Stimulated activated CD8-positive, alpha-beta memory T cell treated with anti-CD3 and anti-CD28 coated beads, Interleukin-2, amount 100 ng/mL, for 1 hour (primary cell): ENCODE measurements at places on chromosomes 2 and 18.

- DNase-seq = no peak
Observed at GRCh38 chr2:62281663-62282062, 85.7 kb downstream of the B3GNT2 start.

- no peak for DNase-seq
Observed at GRCh38 chr2:182543741-182544525, 117.1 kb upstream of the PDE1A start.

DNA sequence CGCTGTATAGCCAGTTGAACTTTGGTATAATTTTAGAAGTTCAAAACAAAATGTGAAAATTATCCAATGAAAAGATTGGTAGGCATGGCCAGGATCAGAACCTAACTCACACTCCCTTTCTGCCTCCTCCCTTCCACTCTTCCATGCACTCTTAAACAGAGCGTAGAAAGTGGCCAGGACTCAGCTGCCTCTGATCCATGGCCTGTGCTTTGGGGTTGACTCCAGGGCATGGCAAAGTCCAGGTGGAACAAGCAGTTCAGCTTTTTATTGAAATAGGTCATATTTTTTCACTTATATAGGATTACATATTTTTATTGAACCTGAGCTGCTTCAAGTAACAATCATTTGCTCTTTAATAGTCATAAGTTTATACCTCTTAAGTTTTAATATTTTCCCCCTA, 26.2 kb downstream of the INPP1 start:
- no peak for DNase-seq

GRCh38 chr2:207201416-207201815, 35.7 kb upstream of the KLF7 start:
- no peak for DNase-seq

DNA sequence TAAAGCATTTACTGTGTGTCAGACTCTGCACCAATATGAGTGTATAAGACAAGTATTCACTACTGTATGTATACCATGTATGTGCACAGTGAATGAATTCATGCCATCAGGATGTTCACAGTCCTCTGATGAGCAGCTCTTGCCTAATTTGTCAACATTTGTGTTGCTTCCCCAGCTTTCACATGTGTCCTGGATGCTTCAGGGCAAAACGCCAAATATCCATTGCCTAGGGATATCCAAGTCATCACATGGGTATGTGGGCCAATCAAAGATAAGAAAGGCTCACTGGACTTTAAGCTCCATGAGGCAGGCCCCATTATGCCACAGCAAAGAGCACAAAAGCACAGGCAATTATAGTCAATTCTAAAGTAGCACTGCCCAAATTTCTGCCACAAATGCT, 134.2 kb upstream of the CHAC2 start:
- DNase-seq = no peak

- no peak for DNase-seq
Observed at GRCh38 chr2:152418688-152419087, 83.7 kb downstream of the FMNL2 start.

- DNase-seq = no peak
Observed at GRCh38 chr2:122736279-122736678, 980.8 kb downstream of the TSN start.

- no peak for DNase-seq
Observed at GRCh38 chr2:218289639-218290315, 2.5 kb downstream of the TMBIM1 start.

DNA sequence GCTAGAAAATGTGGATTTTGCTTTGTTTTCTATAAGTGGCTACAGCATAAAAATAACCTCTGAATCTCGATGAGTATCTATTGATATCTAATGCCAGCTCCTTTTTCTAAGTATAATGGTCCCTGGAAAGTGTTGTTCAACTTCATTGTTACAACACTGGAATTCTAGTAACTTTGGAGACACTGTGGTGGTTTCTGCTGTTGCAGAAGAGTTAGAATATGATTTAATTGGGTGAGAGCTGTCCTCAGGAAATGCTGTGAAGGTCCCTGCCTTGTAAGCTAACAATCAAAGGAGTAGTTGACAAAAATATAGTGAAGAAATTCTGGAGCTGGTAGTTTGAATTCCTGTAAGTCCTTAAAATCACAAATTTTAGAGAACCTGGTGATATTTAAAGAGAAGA, 62.1 kb downstream of the C18orf63 start:
- no peak for DNase-seq

- no peak for DNase-seq
Observed at GRCh38 chr2:112881217-112881985, 29.6 kb upstream of the IL37 start.

DNA sequence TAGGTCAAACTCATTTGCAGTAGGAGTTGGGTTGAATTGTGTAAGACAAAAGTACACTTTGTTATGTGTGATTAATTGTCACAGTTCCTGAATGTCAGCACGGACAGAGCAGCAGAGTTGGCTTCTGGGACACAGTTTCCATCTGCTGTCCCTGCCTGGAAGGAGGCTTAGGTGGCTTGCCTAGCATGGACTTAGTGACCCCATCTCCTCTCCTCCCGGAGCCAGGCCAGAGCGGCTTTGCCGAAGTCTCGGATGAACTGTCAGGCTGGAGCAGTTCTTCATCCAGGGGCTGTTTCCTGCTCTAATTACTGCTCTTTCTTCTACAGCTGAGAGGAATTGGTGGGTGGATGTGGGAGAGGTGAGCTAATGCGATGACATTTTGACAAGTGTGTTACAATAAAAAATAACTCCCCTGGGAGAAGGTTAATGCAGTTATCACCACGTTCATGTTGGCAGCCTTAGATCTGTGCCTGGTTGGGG, 102.0 kb downstream of the SH3RF3 start:
- DNase-seq = no peak

- DNase-seq = no peak
Observed at GRCh38 chr18:12428923-12429322, 21.2 kb downstream of the PRELID3A start.

- no peak for DNase-seq
Observed at GRCh38 chr18:22556222-22557167, 138.8 kb upstream of the CTAGE1 start.

DNA sequence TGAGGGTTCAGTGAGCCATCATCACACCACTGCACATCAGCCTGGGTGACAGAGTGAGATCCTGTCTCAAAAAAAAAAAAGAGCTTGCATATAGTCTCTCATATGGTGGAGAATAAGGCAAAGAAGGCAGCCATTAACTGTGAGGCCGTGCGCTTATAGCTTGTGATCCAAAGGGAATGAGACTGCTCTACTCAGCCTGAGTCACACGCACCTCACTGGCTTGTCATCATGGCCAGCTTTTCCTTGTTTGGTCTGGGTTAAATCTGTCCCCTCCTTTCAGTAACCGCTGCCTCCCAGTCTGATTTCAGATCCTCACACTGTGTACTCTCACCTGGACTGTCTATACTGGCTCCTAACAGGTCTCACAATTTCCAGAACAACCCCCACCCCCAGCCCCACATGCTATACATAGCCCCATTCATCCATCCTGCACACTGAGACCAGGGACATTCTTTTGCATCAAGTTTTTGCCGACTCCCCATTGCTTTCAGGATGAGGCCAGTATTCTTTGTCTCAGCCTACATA, 35.3 kb upstream of the ANKRD44 start:
- no peak for DNase-seq

- no peak for DNase-seq
Observed at GRCh38 chr2:105636109-105636740, 108.5 kb upstream of the NCK2 start.

DNA sequence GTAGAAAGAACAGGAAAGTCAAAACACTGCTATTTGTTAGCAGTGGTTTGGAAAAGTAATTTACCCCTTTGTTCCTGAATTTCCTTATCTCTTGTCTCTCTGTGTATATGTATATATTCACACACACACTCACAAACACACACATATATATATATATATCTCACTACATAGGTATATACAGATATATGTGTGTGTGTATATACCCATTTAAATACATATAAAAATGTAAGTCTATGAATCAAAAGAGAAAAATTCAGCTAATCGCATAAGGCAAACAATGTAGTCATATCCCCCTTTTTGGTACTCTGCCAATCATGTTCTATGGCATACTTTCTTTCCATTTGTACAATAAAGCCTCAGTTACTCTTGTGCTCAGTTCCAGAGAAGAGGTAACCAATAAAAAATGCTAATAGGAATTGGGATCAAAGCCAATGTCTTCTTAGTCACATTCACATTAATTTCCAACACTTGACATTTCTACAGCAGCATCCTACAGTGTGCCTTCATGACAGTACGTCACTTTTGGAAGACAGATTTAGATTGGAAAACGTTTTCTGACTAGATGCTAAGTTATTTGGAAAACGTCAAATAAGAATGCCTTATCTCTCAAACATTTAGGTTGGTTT, 94.6 kb downstream of the MC4R start:
- DNase-seq = no peak

DNA sequence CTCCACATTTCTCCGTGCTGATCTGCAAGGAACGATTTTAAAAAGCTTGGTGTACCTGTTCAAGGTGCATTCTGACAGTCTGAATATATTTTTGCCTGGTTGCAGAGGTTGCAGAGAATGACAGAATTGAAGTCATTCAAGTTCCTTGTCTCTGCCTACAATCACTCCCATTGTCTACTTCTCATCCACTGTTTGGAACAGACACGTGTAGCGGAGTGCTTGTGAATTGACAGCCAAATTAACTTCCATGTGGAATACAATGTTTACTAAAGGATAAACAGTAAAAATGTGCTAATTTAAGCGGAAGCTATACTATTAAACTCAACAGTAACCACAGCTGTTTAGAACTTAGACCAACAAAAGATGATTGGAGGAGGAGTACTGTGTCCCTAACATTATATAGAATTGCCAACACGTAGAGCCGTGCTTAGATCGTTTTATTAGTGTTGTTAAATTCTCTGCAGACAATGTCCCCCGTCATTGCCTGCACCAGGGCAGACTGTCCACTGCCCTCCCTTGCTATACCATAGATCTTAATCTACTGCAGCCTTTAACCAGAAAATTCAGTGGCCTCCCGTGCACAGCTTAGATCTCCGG, 87.3 kb upstream of the ZCCHC2 start:
- no peak for DNase-seq

GRCh38 chr2:230439590-230439989, 23.6 kb downstream of the SP100 start:
- DNase-seq = no peak

- no peak for DNase-seq
Observed at GRCh38 chr2:16154501-16155280, 214.3 kb downstream of the MYCN start.

DNA sequence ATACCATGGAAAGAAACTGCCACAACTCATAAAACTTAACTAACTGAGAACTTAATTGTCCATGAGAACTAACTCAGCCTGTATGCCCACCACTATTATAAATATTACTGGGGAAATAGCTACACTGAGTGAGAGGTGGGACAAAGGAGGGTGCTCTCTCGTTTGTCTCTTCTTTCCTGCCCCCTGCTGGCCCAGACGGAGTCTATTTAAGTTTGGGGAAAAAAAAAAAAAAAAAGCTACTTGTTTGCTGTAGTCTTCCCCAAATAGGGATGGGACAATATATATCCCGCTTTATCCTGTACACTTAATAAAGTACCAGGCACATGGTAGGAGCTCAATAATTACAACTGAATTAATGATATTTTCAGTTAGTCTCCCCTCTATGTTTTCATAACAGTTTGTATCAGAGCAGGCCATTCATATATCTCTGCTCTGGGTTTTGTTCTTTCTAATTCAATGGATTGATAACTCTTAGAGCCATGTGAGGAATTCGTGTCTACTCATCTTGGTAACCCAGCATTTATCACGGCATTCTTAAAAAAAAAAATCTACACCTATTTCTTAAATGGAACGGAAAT, 647.6 kb upstream of the PKDCC start:
- DNase-seq = no peak

DNA sequence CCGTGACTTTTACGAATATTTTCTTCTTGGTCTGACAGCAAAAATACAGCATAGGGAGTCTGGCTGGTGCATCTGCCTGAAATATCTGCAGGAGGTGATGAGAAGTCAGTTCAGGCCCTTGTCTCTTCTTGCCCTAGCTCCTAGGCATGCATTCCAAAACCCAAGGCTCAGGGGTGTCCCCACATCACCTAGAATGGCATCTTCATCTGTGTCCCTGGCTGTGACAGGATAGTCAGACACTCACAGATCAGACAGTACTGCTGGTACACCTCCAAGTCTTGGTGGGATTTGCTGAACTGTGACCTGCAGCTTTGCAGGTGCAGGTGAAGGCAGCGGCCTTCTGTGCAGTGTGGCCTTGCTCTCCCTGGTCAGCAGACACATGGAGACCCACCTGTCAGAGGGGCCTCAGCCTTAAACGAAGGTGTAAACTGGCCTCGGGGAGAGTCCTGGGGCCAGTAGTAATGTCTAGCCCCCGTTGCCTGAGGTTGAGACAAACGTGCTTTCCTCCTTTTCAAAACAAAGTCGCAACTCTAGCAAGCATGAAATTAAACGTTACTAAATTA, 42.8 kb downstream of the MBP start:
- DNase-seq = no peak

- DNase-seq = no peak
Observed at GRCh38 chr2:188776634-188777033, 197.5 kb upstream of the COL3A1 start.

GRCh38 chr2:34193164-34193563, 594.1 kb upstream of the FAM98A start:
- no peak for DNase-seq

DNA sequence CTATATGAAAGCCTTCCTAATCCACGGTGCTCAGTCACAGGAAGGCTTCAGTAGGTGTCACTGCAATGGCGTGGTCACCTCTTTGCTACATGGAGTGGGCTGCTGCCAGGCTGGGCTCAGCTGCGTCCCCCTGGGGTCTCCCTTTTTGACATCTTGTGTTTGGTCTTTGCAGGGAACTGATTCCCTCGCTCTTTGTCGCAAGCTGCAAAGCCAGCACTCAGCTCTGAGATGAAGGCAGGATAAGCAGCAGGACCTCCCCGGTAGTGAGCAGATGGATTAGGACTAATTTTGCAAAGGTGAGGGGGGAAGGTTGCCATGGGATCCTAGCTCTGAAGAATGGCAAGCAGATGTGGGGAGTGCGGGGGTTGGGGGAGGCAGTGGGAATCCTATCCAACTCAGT, 173.9 kb upstream of the ARL4C start:
- DNase-seq = no peak

- DNase-seq = no peak
Observed at GRCh38 chr2:63569740-63570139, 18.5 kb downstream of the WDPCP start.

GRCh38 chr2:80496775-80497174, 192.2 kb upstream of the LRRTM1 start:
- no peak for DNase-seq

DNA sequence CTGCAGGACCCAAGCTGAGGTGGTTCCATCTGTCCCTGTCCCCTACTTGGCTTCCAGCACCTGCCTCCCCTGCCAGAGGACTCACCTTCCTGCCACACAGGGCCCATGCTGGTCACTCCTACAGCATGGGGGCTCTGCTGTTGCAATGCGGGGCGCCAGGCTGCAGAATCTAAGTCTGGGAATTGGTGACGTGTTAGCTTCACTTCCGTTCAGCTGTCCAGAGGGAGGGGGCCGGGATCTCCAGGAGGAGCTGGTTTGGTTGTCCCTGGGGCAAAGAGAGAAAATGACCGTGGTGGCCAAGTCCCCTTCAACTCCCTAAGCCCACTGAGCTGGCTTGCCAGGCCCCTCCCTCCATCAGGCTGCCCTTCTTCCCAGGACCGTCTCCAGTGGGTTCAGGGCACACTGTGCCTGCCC, 69.5 kb downstream of the IL1R2 start:
- no peak for DNase-seq

GRCh38 chr2:237361194-237362004, 52.6 kb downstream of the COL6A3 start:
- DNase-seq = no peak
